Inflammatory macrophage treated with lipopolysaccharide for 1 hour (primary cell): ENCODE measurements at places on chromosomes 12 and 14.

GRCh38 chr12:18965203-18965602 is 164.3 kb upstream of the PLEKHA5 start:
- DNase-seq, result no peak

DNA sequence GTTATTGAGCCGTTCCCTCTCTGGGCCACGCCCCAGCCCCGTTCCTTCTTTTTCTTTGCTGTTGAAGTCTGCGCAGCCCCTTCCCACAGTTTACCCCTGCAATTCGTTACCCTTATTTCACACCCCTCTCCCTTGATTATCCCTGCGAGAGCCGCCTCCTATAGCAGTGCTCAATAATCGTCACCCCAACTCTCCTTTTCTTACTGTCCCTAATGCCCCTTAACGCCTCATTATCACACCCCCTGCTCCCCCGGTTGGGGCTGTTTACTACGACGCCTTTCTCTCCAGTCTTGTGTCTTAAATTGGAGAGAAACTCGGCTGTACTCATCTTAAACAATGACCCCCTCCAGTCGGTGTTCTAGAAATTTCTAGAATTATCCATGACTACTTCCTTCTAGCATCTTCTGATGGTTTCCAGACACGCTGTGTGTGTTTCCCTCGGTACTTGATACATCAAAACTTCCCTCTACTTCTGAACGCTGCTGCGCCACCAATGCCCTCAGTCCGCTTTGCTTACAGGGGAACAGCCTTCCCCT is 713 bp upstream of the FBXL14 start:
- no peak for DNase-seq

GRCh38 chr12:21239866-21240265 is 94.9 kb downstream of the SLCO1A2 start:
- no peak for DNase-seq

- no peak for DNase-seq
Observed at GRCh38 chr12:106304797-106305196, 2.3 kb downstream of the TCP11L2 start.

DNA sequence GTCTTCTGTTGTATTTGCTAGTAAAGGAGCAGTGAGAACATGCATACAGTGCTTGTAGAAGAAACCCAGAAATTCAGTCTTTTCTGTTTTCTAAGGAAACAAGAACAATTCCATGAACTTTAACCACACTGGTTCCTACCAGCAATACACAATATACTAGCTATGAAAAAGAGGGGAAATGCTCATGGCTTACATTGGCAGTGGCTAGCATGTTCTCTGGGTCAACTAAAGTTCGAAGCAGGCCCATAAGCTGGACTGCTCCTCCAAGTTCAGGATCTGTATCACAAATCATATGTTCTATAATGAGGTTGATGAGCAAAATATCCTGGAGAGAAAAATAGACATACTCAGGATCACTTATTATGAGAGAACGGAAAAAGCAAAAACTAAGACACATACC is 37.1 kb downstream of the PPP4R3A start:
- no peak for DNase-seq

DNA sequence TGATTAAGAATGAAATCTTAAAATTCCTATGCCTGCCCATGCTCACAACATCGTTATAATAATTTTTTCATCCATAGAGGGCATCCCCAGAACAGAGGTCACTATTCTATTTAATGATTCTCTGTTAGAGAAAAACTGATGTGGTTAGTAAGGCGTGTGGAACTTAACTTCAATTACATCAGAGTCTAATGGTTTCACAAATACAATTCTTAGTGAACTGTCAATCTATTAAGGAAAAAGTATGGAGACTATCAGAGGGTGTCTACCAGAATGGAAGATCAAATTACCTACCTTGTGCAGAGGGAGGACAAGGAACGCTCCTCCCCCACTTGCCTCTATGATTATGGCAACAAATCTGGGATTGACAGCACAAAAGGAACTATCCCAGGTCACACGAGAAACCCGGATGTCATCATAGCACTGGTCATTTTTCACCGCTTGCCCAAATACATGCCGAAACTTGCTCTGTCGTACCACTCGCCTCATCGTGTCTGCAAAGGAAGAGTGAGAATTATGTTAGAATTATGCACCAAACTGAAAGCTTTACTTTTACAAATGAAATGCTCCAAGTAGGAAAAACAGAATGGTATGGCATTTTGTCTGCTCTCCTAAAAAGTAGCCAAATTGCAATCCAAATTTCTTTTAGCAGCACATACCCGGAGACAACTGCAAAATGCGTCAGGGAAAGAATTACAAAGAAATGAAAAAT is 30.3 kb downstream of the CORO1C start:
- peak; percentile 52 for DNase-seq

- DNase-seq, result no peak
Observed at GRCh38 chr12:69066492-69067373, 133.8 kb upstream of the CPM start.

DNA sequence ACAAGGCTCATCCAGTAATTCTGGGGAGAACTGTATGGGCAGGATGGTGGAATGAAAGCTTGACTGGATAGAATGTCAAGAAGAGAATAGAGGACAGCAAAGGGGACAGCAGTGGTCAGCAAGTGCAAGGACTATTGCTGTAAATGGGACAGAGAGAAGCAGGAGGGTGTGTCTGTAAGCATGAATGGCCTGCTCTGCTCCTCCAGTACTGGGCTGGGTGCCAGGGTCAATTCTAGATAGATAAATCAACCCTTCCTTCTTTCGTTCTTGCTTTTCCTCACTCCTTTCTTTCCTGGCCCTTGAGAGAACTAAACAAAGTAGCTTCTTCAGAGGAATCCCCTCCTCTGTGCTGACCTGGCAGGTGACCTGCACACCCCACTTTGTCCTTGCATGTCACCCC is 1019.2 kb downstream of the BCL11B start:
- DNase-seq, result no peak

GRCh38 chr12:25829192-25829591 is 129.3 kb upstream of the RASSF8 start:
- peak; percentile 7 for DNase-seq

DNA sequence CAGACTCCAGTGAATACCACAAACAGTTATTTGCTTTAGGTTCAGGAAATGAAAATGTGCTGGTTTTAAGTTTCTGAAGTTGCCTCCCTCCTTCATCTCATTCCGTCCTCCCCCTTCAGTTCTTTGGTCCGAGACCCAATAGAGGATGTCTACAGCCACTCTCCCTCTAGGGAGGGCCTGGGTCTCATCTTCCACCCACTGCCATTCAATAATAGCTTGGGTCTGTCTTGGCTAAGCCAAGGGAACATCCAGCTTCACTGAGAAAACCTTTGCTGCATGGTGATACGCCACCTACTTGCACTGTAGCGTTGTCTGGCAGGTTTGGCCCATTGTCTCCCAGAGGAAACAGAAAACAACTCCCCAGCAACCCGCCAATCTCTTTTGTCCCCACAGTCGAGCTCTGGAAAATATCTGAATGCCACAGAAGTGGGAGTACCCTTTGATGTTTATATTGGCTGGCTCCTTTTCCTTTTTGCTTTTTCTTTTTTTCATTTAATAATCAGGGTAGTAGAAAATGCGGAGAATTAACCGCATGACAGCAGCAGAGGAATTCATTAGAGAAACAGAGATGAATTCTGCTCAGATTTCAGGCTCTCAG is 380.1 kb downstream of the RAD51B start:
- no peak for DNase-seq

- DNase-seq, result no peak
Observed at GRCh38 chr14:61545726-61546455, 149.4 kb upstream of the HIF1A start.

- peak; percentile 50 for DNase-seq
Observed at GRCh38 chr14:67674139-67674479, 323 bp downstream of the VTI1B start.

- DNase-seq, result no peak
Observed at GRCh38 chr12:100238801-100239200, 28.1 kb downstream of the DEPDC4 start.

GRCh38 chr14:73633116-73634010 is 11.4 kb upstream of the DNAL1 start:
- DNase-seq, result peak; percentile 86

- DNase-seq, result no peak
Observed at GRCh38 chr12:57536597-57536942, 10.4 kb downstream of the DCTN2 start.

DNA sequence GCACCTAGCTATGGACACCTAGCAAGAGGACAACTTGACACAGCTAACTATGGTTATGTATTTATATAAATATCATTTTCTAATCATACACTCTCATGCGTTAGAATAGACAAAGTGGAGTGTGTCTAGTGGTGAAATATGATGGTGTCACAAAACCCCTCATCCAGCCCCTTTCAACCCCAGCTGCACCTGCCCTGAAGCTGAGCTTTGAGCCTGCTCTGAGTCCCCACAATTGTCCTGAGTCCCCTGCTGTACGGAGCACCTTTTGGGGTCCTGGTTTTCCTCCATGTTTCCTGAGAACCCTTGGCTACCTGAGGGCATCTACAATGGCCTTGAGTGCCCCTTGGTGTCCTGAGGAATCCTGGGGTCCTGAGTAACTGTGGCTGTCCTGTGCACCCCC is 1072.8 kb downstream of the TMEM121 start:
- DNase-seq, result no peak

- DNase-seq, result no peak
Observed at GRCh38 chr12:107109726-107110719, 16.7 kb upstream of the CRY1 start.

DNA sequence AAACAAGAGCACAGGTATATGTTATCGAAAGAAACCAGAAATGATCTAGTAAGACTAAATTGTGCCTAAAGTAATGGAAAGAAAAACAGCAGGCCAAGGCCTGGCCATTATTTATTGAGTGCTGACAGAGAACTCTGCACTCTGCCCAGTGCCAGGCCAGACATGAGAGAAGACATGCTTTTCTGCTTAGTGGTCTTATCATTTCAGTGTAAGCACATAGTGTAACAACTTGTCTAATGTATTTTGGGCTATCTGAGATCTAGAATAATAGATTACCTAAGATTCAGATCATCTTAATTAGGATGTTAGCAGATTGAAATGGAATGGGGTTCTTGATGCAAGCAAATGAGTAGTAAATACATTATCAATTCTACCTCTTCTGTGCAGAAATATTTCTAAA is 278.3 kb downstream of the AKAP6 start:
- DNase-seq, result no peak

DNA sequence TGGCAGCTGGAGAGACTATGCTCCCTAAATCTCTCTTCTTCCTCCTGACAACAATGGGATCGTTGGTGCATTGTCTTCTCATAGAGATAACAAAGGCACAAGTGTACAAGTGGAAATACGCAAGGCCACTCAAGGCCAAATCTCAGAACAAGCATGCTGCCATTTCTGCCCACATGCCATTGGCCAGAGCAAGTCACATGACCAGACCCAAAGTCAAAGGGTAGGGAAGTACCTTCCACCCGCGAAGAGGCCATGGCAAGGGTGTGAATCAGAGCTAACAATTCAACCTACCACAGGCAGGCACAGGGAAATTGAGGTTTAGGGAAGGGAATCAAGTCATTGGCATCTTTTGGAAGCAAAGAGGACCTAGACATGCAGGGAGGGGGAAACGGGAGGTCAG is 38.5 kb upstream of the IGF1 start:
- DNase-seq, result no peak

DNA sequence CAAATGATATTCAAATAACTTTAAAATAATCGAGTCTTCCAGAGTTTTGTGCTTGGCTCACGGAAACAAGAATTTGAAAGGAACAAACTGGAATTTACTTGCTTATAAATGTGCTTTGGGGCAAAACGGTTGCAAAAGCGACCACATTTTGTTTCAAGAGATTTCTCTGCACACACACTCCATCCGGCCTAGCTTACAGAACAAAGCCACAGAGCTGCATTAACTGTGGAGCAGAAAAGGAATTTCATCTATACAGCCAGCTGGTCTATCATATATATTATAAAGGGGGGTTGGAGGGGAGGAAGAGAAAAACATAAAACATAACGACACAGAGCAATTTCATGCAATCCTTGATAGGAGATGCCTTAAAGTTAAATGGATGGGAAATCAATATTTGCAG is 153.0 kb downstream of the MYRFL start:
- no peak for DNase-seq

- DNase-seq, result peak; percentile 17
Observed at GRCh38 chr12:31118347-31119191, 44.9 kb downstream of the DDX11 start.

DNA sequence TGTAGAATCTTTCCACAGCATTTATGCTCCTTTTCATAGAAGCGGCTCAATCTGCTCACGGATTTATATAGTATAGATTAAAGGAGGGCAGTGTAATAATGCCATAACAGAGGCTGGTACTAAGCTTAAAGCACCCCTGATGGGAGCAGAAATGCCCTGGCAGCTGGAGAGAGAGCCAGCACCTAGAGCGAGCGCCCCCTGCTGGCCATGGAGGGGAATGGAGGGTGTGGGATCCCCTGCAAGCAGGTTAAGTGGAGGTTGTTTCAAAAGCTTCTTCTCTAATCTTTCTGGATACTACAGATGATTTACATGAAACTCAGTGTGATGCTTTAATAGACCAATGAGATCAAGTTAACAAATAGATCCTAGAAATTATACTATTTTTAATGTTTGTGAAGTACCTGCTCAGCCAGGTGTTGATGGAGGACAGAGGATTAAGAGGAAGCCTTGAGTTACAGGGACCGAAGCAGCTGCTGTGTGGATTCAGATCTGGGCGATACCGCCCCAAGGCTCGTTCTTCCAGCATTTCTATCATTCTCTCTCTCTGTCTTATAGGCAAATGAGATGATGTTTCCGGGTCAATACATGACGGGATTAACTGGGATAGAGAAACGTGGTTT is 1519.3 kb upstream of the TMEM132C start:
- DNase-seq, result peak; percentile 8

DNA sequence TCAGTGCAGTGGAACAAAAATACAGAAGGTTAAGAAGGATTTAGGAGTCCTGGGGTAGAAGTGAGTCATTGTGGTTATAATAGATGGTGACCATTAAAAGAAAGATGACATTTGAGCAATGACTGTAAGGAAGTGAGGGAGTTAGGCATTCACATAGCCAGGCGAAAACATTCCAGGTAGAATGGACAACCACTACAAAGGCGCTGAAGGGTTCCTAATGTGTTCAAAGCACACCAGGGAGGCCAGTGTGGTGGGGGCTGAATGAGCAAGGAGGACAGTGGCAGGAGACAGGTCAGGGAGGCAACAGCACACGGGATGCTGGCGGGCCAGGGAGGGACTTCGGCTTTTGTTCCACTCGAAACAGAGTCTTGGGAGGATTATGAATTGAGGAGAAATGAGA is 129.9 kb downstream of the NPAS3 start:
- no peak for DNase-seq

DNA sequence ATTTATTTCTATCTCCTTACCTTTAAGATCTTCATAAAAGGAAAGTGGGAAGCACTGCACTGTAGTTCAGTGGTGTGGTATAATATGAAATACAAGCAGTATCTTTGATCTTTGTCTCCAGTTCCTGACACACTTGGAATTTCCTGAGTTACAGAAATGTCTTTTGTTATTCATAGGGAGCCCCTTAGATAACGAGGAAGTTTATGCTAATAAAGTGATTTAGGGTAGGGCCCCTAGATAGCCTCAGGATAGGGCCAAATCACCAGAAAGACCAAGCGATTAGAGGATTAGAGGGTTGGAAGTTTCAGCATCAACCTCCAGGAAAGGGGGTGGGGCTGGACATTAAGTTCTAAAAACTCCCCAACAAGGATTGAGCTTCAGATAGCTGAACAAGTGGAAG is 29.9 kb upstream of the DDHD1 start:
- DNase-seq, result peak; percentile 30
